ENCODE measurements at places on chromosomes 11 and 22. TPM values are rescaled to one million over a fixed set of nuclear protein-coding genes. Genes with fewer than 3 reads are reported as not detected.

DNA sequence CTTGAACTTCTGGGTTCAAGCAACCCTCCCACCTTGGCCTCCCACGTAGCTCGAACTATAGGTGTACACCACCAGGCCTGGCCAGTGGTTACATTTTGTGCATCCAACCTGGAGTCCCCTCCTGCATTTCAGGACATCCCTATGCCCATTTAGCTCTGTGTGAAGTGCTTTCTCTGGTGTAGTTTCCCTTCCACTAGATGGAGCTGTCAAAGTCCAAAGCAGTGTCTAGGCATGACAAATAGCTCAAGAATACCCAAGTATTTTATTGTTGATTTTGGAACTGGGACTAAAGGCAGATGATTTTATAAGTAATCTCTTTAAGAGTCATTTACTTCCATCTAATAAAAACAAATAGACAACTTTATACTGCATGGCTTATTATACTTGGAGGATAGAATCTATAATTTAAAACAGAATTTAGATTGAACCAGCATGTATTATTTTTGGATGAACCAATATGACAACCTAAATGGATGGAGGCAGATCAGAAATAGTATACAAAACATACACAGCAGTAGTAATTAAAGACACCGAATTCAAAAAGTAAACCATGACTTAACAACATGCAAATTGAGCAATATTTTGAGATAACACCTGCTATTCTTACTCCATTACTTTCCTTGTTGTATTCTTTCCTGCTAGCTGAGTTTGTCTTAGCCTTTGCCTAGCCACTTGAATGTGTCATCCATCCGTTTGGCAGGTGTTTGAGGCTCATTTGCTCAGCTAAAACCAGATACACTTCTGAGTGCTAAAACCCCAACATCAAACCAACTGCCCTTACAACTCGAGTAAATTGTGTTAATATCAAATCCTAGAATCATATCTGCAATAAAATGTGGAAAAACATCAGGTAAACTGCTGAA, 37.7 kb downstream of the EIF4ENIF1 start:
- DNase-seq: no peak

- DNase-seq: peak; percentile 22
These were observed 122.4 kb downstream of the WT1 start for GRCh38 chr11:32312865-32313403.

GRCh38 chr11:113448316-113448677, 26.9 kb downstream of the DRD2 start:
- no peak for DNase-seq

Gene UQCR10
- 108 TPM for total RNA-seq

Gene KCTD17
- 22.9 TPM for total RNA-seq

- DNase-seq: no peak
These were observed 77.7 kb downstream of the USP35 start for GRCh38 chr11:78266451-78266850.

Gene ZNF215
- 2.5 TPM for total RNA-seq

- DNase-seq: no peak
These were observed 52.8 kb downstream of the SERGEF start for GRCh38 chr11:17960091-17960490.

DNA sequence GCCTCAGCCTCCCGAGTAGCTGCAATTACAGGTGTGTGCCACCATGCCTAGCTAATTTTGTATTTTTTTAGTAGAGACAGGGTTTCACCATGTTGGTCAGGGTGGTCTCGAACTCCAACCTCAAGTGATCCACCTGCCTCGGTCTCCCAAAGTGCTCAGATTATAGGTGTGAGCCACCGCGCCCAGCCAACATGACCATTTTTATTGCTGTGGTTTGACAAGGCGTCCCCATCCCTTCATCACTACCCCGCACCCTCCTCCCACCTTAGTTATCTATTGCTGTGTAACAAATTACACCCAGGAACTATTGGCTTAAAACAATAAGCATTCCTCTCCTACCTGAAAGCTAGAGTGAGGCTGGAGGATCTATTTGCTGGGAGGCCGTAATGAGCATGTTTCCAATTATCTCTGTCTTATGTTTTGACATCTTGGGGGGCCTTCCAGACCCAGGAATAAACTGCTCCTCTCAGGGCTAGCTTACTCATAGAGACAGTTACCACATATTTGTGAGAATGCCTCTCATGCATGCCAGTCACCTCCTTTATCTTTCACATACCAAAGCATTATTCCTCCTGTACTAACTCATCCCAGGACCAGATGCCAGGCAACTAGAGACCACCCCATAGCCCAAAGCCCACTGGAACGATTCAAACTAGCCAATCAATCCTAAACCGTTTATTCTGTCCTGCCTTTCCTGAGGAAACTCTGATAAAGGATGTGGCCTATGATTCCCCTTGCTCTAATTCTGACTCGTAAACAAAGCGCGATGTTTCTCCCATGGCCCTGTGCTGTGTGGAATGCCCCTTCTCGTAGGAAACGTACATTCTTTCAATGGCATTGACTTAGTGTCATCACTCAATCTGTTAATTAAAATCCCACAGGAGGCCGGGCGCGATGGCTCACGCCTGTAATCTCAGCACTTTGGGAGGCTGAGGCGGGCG, 19.4 kb downstream of the SNU13 start:
- no peak for DNase-seq

DNA sequence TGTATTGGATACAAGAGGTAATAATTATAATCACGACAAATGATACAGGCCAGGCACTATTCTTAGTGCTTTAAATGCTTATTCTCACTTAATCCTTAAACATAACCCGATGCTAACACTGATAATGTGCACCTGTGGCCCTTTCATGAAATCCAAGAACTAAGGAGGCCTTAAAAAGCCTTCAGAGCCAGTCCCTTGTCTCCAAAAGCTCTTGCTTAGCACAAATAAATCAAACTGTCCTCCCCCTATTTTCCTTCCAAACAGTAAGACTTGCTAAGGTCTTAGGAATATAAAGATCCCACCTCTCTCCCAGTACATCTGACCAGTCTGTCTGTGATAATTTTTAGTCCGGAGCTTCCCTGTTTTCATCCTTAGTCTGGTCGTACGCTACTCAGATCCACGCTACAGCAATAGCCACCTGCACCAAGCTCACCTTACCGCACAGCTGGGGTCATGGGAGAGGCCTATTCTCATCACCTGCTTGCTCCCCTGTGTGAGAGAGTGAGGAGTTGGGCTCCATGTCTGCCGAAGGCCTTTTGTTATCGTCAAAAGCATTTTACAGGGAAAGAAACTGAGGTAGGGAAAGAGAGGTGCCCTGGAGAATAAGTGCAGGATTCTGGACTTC, 16.9 kb downstream of the FXYD6 start:
- DNase-seq: no peak

DNA sequence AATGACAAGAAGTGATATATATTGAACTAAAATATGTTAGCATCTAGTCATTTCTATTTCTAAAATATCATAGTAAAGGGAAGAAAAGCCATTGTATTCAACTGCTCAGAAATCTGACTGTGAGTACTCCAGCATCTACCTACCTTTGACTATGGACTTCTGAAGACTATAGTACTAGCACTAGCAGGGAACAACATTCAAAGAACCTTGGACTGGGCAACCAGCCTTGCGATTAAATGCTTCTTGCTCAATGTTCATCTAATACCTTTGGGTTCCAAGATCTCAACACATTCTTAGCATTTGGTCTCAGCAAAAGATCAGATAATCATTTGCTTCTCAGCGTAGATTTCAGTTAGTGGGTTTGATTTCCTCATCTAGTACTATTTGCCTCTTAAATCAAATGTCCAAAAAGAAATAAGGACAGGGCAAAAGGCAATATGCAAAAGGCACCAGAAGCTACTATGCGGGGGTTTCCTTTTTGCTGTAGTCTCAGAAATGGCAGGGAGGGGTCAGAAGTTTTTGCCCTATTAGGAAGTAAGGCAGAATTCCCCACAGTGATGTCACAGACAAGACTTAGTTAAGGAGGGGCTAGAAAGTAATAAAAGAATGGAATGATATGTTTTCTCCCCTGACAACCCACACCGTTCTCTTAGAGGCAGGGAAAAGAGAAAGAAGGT, 80.6 kb downstream of the GAB2 start:
- DNase-seq: no peak

- DNase-seq: no peak
These were observed 827 bp upstream of the TNNT3 start for GRCh38 chr11:1918436-1919315.

DNA sequence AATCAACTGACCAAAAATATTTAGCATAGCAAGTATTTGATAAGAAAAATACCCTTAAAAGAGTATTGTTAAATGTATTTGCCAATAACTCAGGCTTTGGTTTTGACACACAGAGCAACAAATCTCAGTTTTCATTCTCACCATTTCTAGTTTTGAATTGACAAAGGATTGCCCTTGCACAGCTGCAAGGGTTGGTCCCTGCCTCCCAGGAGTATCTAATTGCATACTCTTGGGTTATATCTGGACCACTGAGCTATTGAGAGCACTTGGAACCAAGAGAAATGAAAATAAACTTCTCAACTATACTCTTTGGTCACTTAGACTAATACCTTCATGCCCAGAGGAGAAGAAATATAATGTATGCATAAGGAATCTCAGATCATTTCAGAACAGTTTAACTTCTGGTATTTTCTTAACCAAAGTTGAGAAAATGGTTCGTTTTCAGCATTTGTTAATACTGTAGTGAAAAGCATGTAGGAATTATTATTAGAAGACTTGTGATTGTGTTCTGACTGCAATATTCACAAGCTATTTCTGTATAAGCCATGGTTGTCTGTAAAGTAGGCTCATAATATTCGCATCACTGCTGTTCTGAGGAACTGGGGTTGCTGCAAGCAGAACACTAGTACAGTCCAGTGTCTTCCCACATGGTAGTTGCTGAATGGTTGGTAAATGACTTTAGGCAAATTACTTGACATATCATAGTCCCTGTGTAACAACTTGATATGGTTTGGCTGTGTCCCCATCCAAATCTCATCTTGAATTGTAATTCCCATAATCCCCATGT, 7.9 kb downstream of the C2CD3 start:
- DNase-seq: no peak

DNA sequence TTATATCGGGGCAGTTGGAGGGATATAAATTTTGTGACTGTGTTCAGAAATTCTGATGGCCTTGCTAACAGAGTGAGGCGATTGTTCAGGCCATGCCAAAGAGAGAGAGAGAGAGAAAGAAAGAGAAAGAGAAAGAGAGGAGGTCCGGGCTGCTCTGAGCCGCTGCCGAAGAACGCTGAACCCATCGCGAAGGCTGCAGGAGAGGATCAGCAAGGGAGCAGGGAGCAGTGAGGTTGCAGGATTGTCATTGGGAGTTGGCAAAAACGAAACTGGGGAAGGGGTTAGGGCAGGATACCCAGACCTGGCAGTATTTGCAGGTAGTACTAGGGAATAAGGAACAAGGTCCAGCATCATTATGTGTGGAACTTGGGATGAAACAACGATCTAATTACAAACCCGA, 537.1 kb downstream of the INSC start:
- DNase-seq: no peak

DNA sequence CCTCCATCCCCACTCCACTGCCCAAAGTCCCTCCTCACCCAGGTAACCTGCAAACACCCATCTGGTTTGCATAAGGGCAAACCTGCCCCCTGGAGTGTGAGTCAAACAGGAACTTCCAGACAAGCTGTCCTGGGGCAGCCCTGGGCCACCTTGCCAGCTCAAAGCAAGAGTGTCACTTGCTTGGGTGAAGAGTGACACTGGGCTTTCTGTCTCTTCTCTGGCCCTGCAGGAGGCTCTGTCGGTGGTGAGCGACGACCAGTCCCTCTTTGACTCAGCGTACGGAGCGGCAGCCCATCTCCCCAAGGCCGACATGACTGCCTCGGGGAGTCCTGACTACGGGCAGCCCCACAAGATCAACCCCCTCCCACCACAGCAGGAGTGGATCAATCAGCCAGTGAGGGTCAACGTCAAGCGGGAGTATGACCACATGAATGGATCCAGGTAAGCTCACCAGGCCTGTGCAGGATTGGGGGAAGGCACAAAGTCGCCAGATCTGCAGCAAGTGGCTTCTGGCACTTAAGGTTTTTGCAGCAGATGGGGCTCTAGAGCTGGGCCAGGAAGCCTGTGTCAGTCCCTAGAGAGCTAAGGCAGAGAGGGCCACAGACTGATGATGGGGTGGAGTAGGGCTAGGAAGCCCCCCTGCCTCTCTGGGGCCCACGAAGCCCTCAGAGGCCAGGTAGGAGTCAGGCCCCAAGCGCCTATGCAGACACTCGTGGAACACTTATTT, 64.2 kb downstream of the FLI1 start:
- peak; percentile 58 for DNase-seq

Gene SCGB1A1
- not detected for total RNA-seq

GRCh38 chr11:64697663-64698375, 25.2 kb downstream of the NRXN2 start:
- no peak for DNase-seq

GRCh38 chr22:43000441-43001175, 14.3 kb downstream of the PACSIN2 start:
- DNase-seq: peak; percentile 42

DNA sequence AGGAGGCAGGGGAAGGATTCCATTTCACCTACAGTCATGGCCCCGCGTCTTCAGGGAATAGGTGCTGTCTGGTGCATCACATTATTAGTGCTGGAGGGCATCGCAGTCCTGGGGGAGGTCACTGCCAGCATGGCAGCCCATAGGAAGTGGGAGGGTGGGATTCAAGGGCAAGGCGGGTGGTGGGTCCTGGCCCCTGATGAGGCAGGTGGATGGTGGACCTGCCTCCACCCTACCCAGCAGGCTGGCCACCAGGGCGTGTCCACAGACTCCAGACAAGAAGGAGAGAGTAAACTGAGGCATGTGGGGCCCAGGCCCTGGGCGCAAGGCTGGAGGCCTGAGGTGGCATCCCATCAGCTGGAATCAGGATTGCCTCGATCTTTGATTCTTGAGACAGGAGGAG, 53.3 kb downstream of the RTN4R start:
- no peak for DNase-seq

Gene MPZL3
- total RNA-seq: 49.1 TPM

GRCh38 chr11:45795379-45795778, 9.6 kb upstream of the SLC35C1 start:
- DNase-seq: no peak

DNA sequence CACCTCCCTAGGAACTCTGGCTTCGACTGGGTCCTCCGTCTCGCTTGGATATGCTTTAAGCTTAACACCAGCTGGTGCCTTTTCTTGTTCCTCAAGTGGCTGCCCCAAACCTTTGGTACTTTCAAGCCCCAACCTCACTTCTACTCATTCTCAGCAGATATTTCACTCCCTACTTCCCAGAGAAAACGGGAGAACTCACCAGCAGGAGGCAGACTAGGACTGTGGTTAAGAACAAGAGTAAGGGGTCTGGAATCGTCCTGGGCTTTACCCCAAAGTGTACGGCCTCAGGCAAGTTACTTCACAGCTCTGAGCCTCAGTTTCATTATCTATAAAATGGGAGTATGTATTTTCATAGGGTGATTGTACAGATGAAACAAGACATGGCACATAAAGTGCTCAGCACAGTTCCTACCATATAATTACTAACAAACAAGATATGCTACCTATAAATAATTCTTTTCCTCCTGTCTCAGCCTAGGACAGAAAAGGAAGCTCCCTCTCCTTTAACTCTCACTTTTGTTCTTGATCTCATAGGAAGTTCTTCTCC, 37.8 kb downstream of the PAMR1 start:
- DNase-seq: no peak

GRCh38 chr11:25943777-25944661, 387.9 kb upstream of the ANO3 start:
- no peak for DNase-seq

Data from activated naive CD8-positive, alpha-beta T cell treated with anti-CD3 and anti-CD28 coated beads for 36 hours (primary cell).